ENCODE measurements at places on chromosomes 5 and 9.

- peaks cover 46% of the 10 kb centered on the region for H3K27me3 ChIP-seq
- H3K27ac ChIP-seq: peak overlapping the region; percentile 22
- no peak for DNase-seq
- H3K4me1 ChIP-seq: peaks cover 14% of the 10 kb centered on the region
- no peaks in the 10 kb centered on the region for H3K36me3 ChIP-seq
- peak overlapping the region; percentile 84 for H3K4me3 ChIP-seq
Observed at GRCh38 chr9:122346478-122347347, 24.1 kb upstream of the PTGS1 start.

DNA sequence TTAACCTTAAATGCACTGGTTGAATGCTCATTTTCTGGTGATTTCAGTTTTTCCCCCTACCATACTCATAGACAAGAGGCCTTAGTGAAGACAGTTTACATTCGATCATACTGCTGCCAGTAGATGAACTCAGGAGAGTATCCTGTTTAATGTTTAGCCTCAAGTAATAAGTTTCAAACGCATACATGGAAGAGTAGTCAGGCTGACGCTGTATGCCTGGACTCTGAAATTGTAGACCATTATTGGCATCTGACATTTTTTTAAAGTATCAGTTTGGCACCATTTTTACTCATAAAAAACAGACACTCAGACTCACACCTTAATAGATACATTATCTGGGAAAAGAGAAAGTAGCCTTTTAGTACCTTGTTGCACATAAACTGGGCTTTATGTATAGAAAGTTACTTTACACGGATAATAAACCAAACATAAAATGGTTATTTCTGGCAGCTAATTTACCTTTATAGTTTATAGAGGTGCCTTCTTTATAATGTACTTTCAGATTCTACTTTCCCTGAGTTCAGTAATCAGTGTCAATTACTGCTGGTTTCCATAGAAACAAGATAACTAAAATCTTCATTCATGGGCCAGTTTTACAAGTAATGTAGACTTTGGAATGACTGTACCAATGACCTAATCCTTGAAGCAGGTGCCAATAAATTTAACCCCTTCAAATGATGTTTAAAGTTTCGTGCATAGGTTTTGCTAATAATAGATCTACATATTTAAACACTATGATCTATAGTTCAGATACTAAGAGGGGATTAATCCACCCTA is 183.8 kb upstream of the ITGA1 start:
- H3K36me3 ChIP-seq: no peaks in the 10 kb centered on the region
- no peaks in the 10 kb centered on the region for H3K27me3 ChIP-seq
- H3K27ac ChIP-seq: no peak overlapping the region
- no peak overlapping the region for H3K4me3 ChIP-seq

- H3K27ac ChIP-seq: peak overlapping the region; percentile 4
- no peaks in the 10 kb centered on the region for H3K36me3 ChIP-seq
- no peak overlapping the region for H3K4me3 ChIP-seq
- no peak for DNase-seq
Observed at GRCh38 chr9:121582641-121583040, 68.8 kb upstream of the DAB2IP start.

GRCh38 chr5:172749881-172750633 is 20.9 kb downstream of the DUSP1 start:
- DNase-seq: no peak
- peaks cover 6% of the 10 kb centered on the region for H3K4me1 ChIP-seq
- no peaks in the 10 kb centered on the region for H3K27me3 ChIP-seq
- H3K36me3 ChIP-seq: peaks cover 3% of the 10 kb centered on the region
- H3K27ac ChIP-seq: no peak overlapping the region

DNA sequence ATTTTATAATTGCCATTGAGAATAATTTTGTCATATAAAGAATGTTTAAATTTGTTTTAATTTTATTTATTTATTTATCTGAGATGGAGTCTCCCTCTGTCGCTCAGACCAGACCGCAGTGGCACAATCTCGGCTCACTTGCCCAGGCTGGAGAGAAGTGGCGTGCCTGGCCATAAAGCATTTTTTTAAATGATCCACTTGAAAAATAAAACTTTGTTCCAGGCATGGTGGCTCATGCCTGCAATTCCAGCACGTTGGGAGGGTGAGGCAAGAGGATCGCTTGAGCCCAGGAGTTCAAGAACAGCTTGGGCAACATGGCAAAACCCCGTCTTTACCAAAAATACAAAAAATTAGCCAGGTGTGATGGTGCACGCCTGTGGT is 2.1 kb upstream of the SIT1 start:
- no peak for DNase-seq
- no peak overlapping the region for H3K4me3 ChIP-seq
- H3K27ac ChIP-seq: no peak overlapping the region
- H3K4me1 ChIP-seq: peaks cover 69% of the 10 kb centered on the region
- peaks cover 2% of the 10 kb centered on the region for H3K27me3 ChIP-seq

DNA sequence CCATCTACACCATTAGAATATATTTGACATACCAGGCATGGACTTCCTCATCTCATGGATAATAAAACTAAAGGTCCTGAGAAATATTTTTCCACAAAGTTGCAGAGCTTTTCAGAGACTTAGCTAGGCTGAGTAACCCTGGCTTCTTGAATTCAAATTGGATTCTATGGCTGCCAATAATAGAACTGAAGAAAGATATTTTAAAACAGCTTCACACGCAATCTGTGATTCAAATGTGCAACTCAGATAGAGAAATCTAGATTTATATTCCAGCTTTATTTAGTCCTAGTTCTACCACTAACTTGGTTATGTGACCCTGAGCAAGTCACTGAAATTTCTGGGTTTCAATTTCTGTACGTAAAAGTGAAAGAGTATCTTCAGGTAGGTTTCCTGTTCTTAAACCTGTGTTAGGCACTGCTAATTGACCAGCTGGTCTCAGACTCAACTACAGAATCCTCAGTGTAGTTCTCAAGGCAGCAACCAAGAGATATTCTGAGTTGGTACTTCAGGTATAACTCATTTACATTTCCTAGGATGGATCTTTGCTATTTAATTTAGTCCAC is 235.3 kb downstream of the GABRB2 start:
- H3K27ac ChIP-seq: no peak overlapping the region
- H3K36me3 ChIP-seq: no peaks in the 10 kb centered on the region
- H3K27me3 ChIP-seq: no peaks in the 10 kb centered on the region

DNA sequence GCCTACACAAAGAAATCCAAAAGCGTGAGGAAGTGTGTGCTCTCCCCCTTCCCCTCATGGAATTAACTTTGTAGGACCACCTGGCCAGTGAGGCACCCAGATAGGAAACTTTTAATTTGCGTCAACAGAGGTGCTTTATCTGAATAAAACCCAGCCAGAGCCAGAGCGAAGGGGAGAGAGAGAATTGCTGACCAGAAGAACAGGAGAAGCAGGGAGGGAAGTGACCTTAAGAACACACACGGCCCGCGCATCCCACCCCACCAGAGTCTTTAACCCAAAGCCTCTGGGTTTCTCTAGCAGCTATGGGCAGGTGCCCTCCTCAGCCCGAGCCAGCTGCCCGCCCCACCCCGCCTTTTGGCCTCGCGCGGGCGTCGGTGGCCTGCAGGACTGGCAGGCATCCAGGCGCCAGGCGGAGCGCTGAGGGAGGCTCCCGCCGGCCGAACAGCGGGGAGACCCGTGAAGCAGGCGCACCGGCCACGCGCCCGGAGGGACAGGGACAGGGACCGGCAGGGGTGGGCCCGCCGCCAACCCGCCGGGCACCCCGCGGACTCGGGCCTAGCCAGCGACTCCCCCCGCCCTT is 580 bp downstream of the ERAP1 start:
- H3K27ac ChIP-seq: peak overlapping the region; percentile 99
- peaks cover 39% of the 10 kb centered on the region for H3K4me1 ChIP-seq
- peak; percentile 51 for DNase-seq
- no peaks in the 10 kb centered on the region for H3K27me3 ChIP-seq
- peaks cover 27% of the 10 kb centered on the region for H3K36me3 ChIP-seq

- H3K36me3 ChIP-seq: no peaks in the 10 kb centered on the region
- H3K4me3 ChIP-seq: no peak overlapping the region
- H3K27ac ChIP-seq: no peak overlapping the region
- H3K27me3 ChIP-seq: no peaks in the 10 kb centered on the region
Observed at GRCh38 chr5:180599590-180599914, 8.3 kb upstream of the SCGB3A1 start.

GRCh38 chr5:111935835-111936234 is 178.8 kb upstream of the NREP start:
- peaks cover 2% of the 10 kb centered on the region for H3K4me1 ChIP-seq
- H3K36me3 ChIP-seq: no peaks in the 10 kb centered on the region
- DNase-seq: no peak

DNA sequence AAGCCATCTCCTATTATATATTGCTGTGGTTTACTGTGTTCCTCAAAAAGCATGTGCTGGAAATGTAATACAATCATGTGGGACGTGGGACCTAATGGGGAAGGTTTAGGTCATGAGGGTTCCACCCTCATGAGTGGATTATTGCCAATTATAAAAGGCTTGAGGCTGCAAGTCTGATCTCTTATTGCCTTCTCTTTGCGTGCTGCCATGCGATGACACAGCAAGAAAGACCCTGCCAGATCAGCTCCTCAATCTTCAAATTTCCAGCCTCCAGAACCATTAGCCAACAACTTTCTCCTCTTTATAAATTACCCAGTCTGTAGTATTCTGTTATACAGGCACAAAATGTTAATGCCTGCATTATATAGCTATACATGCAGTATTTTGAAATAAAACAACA is 45.4 kb downstream of the MARCHF11 start:
- H3K36me3 ChIP-seq: no peaks in the 10 kb centered on the region
- H3K27ac ChIP-seq: no peak overlapping the region
- no peak overlapping the region for H3K4me3 ChIP-seq
- H3K27me3 ChIP-seq: no peaks in the 10 kb centered on the region
- no peaks in the 10 kb centered on the region for H3K4me1 ChIP-seq

DNA sequence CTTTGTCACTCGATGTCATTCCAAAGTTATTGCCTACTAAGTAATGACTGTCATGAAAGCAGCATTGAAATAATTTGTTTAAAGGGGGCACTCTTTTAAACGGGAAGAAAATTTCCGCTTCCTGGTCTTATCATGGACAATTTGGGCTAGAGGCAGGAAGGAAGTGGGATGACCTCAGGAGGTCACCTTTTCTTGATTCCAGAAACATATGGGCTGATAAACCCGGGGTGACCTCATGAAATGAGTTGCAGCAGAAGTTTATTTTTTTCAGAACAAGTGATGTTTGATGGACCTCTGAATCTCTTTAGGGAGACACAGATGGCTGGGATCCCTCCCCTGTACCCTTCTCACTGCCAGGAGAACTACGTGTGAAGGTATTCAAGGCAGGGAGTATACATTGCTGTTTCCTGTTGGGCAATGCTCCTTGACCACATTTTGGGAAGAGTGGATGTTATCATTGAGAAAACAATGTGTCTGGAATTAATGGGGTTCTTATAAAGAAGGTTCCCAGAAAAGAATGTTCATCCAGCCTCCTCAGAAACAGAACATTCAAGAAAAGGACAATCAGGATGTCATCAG is 11.3 kb downstream of the TLR4 start:
- peaks cover 18% of the 10 kb centered on the region for H3K4me1 ChIP-seq
- H3K27ac ChIP-seq: no peak overlapping the region
- no peak overlapping the region for H3K4me3 ChIP-seq
- H3K27me3 ChIP-seq: peaks cover 2% of the 10 kb centered on the region
- peaks cover 3% of the 10 kb centered on the region for H3K36me3 ChIP-seq

- H3K27ac ChIP-seq: no peak overlapping the region
- no peaks in the 10 kb centered on the region for H3K27me3 ChIP-seq
- H3K36me3 ChIP-seq: no peaks in the 10 kb centered on the region
Observed at GRCh38 chr5:67095346-67096171, 101.0 kb downstream of the CD180 start.

- no peak overlapping the region for H3K4me3 ChIP-seq
- no peak for DNase-seq
- H3K36me3 ChIP-seq: no peaks in the 10 kb centered on the region
- H3K4me1 ChIP-seq: no peaks in the 10 kb centered on the region
Observed at GRCh38 chr9:32590476-32590875, 17.5 kb upstream of the NDUFB6 start.

GRCh38 chr5:98784411-98784810 is 10.9 kb downstream of the RGMB start:
- H3K4me3 ChIP-seq: no peak overlapping the region
- H3K4me1 ChIP-seq: peaks cover 24% of the 10 kb centered on the region
- no peaks in the 10 kb centered on the region for H3K27me3 ChIP-seq
- peaks cover 18% of the 10 kb centered on the region for H3K36me3 ChIP-seq

- no peaks in the 10 kb centered on the region for H3K4me1 ChIP-seq
- no peak overlapping the region for H3K27ac ChIP-seq
- peaks cover 4% of the 10 kb centered on the region for H3K27me3 ChIP-seq
- no peak overlapping the region for H3K4me3 ChIP-seq
- no peak for DNase-seq
Observed at GRCh38 chr5:113214606-113215323, 220.0 kb downstream of the TSSK1B start.

GRCh38 chr5:120457839-120458507 is 6.1 kb upstream of the PRR16 start:
- H3K27me3 ChIP-seq: no peaks in the 10 kb centered on the region
- H3K27ac ChIP-seq: peak overlapping the region; percentile 20
- no peaks in the 10 kb centered on the region for H3K36me3 ChIP-seq
- H3K4me1 ChIP-seq: peaks cover 8% of the 10 kb centered on the region
- DNase-seq: peak; percentile 76

GRCh38 chr9:89664896-89665329 is 60.1 kb downstream of the GADD45G start:
- no peak overlapping the region for H3K27ac ChIP-seq
- no peaks in the 10 kb centered on the region for H3K4me1 ChIP-seq
- H3K27me3 ChIP-seq: peaks cover 34% of the 10 kb centered on the region
- no peak for DNase-seq

DNA sequence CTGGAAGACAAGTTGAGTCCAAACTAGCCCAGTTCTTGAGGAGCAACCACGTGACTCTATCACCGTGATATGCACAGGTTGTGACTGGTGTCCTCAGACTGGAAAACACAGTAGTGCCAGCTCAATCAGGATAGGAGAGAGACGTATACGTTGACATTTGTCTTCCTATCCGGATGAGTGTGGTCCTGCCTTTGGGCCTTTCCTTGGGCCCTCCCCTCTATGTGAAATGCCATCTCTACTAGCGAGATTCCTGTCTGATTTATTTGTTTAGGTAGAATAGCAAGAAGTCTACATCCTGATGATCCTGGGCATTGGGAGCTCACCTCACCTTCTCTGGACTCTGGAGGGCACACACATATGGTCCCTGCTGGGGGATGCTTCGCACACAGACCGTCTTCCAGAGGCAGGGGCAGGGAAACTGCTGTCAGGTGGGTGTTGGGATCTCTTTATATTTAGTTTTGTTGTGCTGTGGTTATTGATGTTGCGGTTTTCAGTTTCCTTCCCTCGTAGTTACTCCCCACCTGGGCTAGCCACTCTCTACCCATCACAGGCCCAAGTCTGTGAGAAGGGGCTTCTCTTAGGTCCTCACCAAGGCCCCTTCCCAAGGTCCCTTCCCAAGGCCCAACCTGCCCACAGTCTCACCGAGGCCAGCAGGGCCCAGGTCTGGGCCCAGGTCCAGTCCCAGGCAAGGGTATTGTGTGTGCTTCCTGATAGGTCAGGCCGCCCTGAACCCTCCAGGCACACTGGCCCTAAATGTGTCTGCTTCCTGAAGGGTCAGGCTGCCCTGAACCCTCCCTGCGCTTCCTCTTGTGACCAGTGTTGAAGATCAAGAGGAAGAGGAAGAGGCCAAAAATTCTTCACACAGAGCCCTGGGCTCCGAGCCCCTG is 19.0 kb upstream of the SPINK4 start:
- H3K4me3 ChIP-seq: no peak overlapping the region
- no peak for DNase-seq
- H3K4me1 ChIP-seq: peaks cover 20% of the 10 kb centered on the region
- H3K27me3 ChIP-seq: no peaks in the 10 kb centered on the region

GRCh38 chr5:127079994-127080491 is 6.7 kb upstream of the C5orf63 start:
- no peaks in the 10 kb centered on the region for H3K36me3 ChIP-seq
- H3K4me1 ChIP-seq: peaks cover 4% of the 10 kb centered on the region
- H3K27me3 ChIP-seq: no peaks in the 10 kb centered on the region
- no peak for DNase-seq
- no peak overlapping the region for H3K27ac ChIP-seq
- no peak overlapping the region for H3K4me3 ChIP-seq

Data from stimulated activated naive B cell treated with anti-CD40 and anti-IgM and Interleukin-4, amounts not matched to agents 10 μg/mL and 1 μg/mL and 100 μg/mL, for 72 hours (primary cell).